ENCODE measurements at places on chromosomes 7 and 10. TPM values are rescaled to one million over a fixed set of nuclear protein-coding genes. Genes with fewer than 3 reads are reported as not detected.
A peak's percentile ranks its signal among the peaks of the same experiment; 100 is the strongest.

Gene GNAI1
- 16.0 TPM for total RNA-seq

Gene HMX3
- total RNA-seq = not detected

Gene SORCS1
- 4.2 TPM for total RNA-seq

Gene CTAGE4
- 1.3 TPM for total RNA-seq

Gene FOXI2
- total RNA-seq = 0.29 TPM

Gene TRIL
- total RNA-seq = 3.9 TPM

Gene MUC3A
- 0.76 TPM for total RNA-seq

Gene PNLIPRP1
- not detected for total RNA-seq

Gene C10orf62
- total RNA-seq = 0.35 TPM

Gene NKX2-3
- total RNA-seq = not detected

Gene RBP3
- total RNA-seq = not detected

Gene CEP55
- total RNA-seq = 1.7 TPM

Gene OR6B1
- not detected for total RNA-seq

Gene AGAP5
- 4.2 TPM for total RNA-seq

Gene MMRN2
- total RNA-seq = 38.6 TPM

Gene ABCC2
- 0.94 TPM for total RNA-seq

Gene STEAP1B
- 1.7 TPM for total RNA-seq

DNA sequence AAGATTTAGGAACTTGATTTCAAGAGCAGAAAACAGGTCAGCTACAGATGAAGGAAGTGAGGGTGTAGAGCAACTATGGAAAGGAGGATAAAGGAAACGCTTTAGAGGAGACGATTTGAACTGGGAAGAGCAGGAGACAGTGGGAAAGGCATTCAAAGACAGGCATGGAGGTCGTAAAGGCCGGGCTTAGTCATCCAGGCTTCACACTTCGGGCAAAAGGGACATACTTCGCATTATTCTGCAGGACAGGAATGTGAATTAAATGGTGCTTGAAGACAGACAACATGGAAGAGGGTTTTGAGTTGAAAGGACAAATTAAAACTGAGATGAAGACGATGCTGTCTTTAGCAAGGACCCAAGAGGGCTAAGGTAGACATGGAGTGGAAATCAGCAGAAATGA, 8.1 kb downstream of the FAM171A1 start:
- DNase-seq = no peak

DNA sequence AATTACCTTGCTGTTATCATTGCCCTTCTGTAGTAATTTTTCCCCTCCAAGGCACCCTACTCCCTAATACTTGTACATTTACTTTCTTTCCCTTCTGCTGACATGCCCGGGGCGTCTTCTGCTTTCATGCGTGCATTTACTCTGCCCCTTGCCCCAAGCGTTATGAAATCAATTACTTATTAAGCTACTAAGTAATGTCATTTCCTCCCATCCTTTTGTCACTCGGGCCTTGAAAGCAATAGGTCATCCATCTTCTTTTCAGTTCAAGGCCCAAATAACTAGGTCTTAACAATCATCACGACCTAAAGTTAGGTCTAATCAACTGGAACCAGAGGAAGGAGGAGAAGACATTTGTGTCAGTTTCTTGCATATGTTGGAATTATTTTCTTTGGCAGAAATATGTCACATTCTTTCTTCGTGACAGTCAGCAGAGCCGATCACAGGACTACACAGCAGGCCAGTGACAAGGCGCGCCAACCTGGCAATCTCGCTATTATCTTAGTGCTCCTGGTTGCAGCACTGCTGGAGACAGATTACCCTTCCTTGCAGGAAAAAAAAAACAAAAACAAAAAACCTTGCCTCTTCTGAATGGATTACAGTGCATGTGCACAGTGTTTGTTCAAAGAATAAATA, 179.2 kb downstream of the RELN start:
- DNase-seq = no peak

GRCh38 chr7:158494643-158495042, 93.0 kb downstream of the PTPRN2 start:
- no peak for DNase-seq

DNA sequence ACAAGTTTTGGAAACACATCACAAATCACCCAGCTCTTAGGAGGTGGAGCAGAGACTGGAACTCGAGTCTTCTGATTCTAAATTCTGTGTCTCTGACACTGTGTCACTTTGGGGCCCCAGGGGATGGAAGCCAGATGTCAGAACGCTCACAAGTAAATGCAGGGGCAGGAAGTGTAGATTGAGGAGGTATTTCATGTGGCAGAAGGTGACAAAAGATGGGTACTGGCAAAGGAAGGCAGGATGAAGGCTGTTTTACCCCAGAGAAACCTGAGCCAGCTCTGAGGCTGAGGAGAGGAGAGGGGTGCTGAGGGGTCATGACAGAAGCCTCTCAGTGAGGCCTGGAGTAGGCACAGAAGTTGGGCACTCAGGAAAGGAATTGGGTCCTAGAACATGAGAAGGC, 6.0 kb upstream of the PURB start:
- DNase-seq = no peak

DNA sequence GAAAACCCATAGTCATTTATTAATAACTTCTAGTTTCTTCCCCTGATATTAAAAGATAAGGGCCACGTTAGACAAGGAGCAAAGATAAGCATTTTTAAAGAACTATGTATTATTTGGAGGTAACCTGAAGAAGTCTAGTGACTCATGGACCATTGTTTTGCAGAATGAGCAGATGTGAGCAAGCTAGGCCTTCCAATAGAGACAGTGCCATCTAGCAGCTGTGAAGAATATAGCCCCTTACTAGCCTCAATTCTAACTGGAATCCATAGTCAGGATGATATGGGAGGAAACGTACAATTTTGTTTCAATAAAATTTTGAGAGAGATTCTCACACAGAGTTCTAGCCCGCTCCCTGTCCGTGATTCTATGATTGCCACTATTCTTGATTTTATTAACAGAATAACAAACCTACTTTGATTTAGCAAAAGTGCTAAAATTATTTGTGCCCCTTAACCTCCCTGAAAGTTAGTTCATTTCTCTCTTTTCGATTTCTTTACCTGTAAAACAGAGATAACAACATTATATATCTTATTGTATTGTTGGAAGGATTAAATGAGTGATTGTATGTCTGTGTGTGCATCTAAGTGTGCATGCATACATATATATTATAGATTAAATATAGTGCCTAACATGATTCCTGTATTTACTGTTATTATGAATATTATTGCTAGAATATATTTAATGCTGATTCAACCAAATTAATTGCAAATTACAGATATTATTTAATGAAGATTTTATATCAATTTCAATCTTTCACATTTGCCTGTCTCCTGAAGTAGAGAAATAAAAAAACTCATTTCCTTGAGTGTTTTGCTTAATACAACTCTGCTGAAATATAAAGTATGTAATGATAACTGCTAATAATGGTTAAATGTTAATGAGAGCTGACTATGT, 22.7 kb downstream of the FAM237B start:
- DNase-seq = no peak

- no peak for DNase-seq
Measured at GRCh38 chr7:144824360-144824759, 11.5 kb downstream of the TPK1 start.

GRCh38 chr10:76479103-76479790, 1047.8 kb downstream of the LRMDA start:
- DNase-seq = no peak

DNA sequence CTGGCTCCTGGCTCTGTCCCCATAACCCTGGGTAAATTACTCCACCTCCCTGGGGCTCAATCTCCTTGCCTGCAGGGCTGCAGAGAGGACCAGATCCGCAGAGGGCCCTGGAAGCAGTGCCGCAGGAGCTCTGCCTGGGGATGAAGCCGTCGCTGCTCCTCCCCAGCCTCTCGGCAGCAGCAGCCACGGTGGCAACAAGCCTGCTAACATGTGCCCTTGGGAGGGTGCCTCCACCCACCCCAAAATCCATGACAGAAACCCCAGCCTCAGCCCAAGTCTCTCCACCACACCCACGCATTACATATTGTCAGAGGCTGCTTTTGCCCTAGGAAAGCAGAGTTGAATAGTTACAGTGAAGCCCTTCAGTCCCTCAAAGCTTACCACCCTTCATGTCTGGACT, 486.4 kb upstream of the FOXK1 start:
- DNase-seq = no peak

DNA sequence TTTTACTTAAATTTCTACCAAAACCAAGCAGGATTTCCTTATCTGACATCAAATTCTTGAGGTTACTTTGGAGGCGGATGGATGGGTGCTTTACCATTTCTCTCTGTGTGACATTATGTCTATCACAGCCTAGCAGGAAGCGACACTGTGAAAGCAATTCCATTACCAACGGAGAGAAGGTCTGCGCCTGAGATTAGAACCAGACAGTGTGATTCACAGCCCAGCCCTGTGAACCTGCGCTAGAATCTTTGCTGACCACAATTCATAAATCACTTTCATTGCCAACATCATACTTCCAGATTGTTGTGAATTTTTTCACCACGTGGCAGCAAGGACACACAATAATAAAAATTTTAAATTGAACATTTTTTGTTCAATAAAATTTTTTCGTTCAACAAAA, 126.5 kb downstream of the CUBN start:
- no peak for DNase-seq

- no peak for DNase-seq
Measured at GRCh38 chr10:1360558-1361164, 304.5 kb downstream of the WDR37 start.

DNA sequence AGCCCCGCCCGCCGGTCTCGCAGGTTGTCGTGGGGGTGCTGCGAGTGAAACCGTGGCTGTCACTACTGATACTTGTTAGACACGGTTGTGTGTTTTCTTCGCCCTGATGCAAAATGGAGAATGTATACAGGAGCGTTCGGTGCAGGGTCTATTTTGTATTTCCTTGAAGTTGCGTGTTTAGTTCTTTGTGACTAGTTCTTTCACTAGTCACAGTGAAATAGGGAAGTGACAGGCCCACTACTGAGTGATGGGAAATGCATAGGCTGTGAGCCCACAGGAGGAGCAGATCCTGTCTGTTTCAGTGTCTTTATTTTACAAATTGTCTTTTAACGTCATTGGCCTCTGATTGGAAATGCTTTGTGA, 675 bp downstream of the ABRAXAS2 start:
- no peak for DNase-seq

- DNase-seq = peak; percentile 22
Measured at GRCh38 chr7:70360557-70360956, 762.3 kb downstream of the AUTS2 start.

DNA sequence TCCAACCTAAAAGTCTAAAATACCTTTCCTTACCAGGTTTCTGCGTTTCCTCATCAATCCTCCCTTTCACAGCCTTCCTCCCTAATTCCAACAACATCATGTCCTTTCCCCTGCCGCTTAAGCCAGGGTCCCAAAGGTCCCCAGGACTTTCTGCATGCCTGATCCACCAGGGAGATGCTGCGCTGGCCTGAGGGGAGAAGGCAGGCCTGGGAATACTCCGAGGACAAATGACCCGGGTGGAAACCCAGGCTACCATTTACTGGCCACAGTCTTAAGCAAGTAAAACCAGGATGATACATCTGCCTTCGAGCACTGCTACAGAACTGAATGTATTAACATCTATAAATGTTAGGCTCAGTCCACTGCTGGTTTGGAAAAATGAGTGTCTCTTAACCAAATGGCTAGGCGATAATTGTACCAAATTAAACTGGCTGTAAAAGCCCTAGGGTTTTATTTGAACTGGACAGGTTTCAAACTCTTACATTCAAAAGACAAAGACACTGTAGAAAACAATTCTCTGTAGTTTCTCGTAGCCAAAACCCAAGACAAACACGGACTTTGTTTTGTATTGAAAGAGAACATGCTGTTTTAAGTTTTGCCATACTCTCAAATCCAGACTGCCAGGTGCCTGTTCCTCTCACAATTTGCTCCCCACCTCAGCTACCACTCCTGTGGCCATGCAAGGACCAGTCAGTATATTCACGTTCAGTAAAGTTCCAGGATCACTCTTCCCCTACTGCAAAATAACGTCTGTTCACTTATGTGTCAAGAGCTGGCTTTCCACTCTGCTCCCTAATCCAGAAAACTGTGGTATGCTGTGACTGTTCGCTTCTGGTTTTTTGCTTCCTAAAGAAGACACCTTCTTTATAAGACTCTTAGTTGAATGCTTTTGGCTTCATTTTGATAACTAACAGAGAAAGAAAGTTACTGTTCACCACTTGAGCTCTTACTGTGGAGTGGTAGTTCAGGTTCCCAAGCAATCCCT, 145.7 kb downstream of the RNF216 start:
- no peak for DNase-seq

- DNase-seq = no peak
Measured at GRCh38 chr7:89334797-89335196, 539.3 kb upstream of the TEX47 start.

GRCh38 chr10:35778306-35778705, 136.2 kb upstream of the FZD8 start:
- peak; percentile 20 for DNase-seq

- DNase-seq = no peak
Measured at GRCh38 chr10:44393834-44394547, 9.1 kb upstream of the CXCL12 start.

DNA sequence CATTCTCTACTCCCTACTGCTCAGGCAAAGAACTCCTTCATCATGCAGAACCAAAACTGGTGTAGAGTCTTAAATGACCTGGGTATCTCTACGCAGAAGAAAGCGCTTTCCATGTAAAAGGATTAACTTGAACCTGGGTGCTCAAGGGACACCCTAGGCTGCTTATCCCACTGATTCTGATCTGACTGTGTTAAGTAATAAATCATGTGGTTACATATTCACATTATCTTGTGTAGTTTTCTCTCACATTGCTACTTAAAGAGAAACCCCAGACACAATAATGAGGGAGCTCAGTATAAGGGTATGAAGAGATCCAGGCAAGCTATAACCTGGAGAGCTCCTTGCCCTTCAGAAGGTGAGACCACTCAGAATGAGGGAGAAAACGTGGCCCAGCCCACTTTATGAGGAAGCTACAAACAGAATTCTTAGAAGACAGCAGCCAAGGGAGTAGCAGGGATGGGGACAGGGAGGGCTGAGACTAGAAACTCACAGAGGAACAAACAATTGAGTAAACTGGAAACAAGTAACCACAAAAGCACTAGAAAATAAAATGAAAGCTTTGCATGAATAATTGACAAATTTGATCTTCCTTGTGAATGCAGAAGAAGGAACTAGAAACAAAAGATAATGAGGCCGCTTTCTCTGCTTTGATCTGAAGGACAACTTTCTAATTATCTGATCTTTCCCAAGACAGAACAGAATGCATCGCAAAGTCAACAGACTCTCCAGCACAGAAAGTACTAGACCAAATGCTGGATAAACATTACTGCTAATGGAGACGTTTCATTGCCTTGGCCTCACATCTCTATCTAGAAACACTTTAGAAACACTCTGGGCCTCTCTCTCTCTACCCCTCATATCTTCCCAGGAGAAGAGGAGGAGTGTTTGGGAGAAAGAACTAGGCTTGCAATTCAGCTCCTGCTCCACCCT, 76.1 kb downstream of the LRRC17 start:
- DNase-seq = no peak

All from left cardiac atrium (tissue), 4 donors.